Stimulated activated CD4-positive, alpha-beta T cell treated with anti-CD3 and anti-CD28 coated beads, Interleukin-1b, Interleukin-23, amount 100 ng/mL, for 4 hours (primary cell): ENCODE measurements at places on chromosomes 2 and 18.

- no peak for DNase-seq
These were observed 82.3 kb downstream of the SS18 start for GRCh38 chr18:26008096-26008495.

GRCh38 chr2:206766057-206766930 lies 888 bp downstream of the FASTKD2 start:
- no peak for DNase-seq

GRCh38 chr2:239612133-239612532 lies 211.3 kb upstream of the HDAC4 start:
- DNase-seq, result no peak

DNA sequence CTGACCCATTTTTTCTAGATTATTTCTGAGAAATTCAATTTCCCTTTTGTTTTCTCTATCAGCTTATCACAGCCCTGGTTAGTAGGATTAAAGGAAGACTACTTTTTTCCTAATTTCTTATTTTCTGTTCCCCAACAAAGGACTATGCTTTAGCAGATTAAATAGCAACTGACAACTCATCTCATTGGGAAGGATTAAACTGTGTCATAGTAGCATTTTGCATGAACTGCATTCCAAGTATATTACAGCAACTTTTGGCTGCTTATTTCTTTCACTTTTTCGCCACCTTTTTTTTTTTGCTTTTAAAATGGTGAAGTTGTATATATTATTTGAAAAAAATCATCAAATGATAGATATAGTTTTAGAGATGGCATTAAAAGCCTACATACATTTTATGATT lies 570.3 kb downstream of the FBXO15 start:
- DNase-seq, result no peak

- no peak for DNase-seq
These were observed 48.8 kb downstream of the TFCP2L1 start for GRCh38 chr2:121236101-121236640.

DNA sequence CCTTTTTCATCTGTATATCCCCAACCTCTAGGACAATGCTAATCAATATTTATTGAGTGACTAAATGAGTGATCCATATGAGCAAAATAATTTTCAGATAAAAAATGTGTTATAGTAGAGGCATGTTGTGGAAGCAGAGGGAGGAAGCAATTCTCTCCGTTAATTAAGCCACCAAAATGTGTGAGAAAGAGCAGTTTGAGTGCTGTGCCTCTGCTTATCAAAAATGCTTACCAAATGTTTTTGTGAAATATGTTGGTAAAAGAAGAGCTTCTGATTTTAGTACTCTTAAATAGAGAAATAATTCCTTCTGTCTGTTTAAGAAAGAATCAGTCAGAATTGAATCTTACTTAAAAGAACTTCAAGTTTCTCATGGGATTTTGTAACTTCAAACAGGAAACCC lies 90.3 kb downstream of the DTNA start:
- no peak for DNase-seq

GRCh38 chr2:216789081-216789480 lies 70.8 kb downstream of the TNP1 start:
- no peak for DNase-seq

GRCh38 chr2:172282944-172283343 lies 144.4 kb upstream of the ITGA6 start:
- DNase-seq, result no peak

- no peak for DNase-seq
These were observed 131.5 kb upstream of the L3MBTL4 start for GRCh38 chr18:6546229-6546628.

GRCh38 chr18:42654556-42654955 lies 460.9 kb downstream of the RIT2 start:
- DNase-seq, result no peak

DNA sequence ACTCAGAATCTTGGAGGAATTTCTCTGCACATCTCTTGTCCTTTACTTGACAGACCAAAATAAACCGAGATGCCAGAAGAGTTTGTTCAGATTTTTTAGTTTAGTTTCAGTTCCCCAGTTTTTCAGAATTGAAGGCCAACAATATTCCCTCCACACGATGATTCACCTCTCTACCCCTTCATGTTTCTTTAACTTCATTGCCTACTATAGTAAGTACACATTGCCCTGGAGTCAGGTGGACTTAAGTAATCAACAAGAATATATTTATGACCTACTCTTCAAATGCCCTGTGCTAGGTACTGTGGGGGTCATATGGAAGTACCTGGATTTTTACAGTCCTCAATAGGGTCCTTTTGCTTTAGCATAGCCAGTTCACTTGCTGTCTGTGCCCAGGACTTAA lies 79.6 kb upstream of the CTLA4 start:
- no peak for DNase-seq

- DNase-seq, result no peak
These were observed 1.4 kb downstream of the ITGA6 start for GRCh38 chr2:172428832-172429210.

DNA sequence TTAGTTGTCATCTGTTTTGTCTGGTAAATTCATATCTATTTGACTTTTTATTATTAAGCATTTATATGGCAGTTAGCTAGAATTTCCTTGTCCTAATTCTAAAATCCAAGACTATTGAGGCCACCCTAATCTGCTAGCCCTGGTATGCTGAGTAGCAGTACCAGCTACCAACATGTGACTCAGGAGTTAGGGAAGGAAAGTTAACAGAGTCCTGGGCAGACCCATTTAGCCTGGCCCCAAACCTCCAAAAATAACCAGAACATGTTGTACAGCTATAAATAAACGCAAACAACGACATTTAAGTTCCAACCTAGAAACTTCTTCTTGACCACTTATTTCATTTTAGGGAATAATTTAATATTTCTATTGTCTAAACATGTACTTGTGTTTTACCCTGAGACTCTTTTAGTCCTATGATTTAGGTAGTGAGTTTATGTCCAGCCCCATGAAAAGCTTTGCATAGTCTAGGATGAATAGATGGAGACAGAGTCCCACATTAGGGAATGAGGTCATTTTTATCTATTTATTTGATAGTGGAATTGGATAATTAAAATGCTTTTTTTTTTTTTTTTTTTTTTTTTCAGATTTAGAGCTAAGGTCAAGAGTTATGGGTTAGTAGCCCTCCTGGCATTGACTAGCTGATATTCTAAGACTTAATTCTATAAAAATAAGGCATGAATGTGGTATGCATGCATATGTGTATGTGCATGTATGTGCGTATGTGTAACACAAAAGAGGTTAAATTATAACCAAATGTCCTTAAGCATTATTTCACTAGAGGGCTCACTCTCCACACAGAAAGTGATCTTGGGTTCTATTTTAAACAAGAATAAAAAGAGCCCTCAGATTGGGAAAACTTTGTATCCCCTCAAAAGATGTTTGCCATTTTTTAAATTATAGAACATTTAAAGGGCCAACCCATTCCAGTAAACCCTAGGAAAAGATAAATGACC lies 160.1 kb upstream of the MAPRE2 start:
- DNase-seq, result no peak

DNA sequence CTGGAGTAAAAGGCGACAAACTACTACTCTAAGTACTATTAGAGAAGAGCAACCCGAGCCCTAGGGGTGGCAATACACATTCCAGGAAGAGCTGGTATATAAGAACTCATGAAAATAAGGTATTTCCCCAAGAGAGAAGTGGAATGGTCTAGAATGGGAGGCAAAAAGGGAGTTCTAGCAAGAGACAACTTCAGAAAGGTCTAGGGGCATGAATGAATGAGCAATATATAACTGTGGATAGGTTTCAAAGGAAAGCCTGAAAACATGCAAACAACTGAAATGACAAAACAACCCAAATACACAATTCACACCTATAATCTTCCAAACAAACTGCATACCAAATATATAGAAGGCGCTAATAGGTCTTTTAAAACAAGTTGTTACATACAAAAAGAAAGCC lies 22.2 kb downstream of the TRIP12 start:
- DNase-seq, result no peak

DNA sequence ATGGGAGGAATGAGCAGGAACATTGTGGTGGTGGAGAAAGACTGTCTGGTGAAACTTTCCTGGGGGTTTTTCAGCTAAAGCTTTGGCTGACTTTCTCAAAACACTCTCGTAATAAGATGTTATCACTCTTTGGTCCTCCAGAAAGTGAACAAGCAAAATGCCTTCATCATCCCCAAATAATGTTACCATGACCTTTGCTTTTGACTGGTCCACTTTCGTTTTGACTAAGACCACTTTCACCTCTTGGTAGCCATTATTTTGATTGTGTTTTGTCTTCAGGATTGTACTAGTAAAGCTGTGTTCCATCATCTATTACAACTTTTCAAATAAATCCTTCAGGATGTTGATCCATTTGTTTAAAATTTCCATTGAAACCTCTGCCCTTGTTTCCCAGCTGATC lies 103.2 kb downstream of the AKAIN1 start:
- no peak for DNase-seq

GRCh38 chr2:200732866-200733265 lies 78.8 kb upstream of the BZW1 start:
- no peak for DNase-seq

- DNase-seq, result no peak
These were observed 154.5 kb downstream of the AGPS start for GRCh38 chr2:177547122-177547521.

DNA sequence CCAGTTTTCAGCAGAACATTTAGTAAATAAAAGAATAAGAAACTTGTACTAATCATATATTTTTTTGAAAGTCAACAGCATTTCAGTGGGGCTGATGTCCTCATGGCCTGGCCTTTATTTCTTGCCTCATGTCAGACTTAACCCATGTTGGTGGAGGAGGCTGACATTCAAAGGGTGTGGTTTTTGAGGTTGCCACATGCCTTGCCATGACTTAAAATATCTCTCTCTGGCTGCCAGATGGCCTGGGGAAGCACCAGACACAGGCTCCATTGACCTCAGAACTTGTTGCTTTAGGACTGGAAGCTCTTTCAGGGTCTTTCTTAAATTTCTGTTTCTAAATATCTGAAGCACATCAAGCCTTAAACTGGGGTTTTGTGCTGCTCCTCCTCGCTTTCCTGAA lies 32.5 kb upstream of the CD28 start:
- no peak for DNase-seq

- no peak for DNase-seq
These were observed 63.0 kb upstream of the PGAP1 start for GRCh38 chr2:196989496-196989895.

DNA sequence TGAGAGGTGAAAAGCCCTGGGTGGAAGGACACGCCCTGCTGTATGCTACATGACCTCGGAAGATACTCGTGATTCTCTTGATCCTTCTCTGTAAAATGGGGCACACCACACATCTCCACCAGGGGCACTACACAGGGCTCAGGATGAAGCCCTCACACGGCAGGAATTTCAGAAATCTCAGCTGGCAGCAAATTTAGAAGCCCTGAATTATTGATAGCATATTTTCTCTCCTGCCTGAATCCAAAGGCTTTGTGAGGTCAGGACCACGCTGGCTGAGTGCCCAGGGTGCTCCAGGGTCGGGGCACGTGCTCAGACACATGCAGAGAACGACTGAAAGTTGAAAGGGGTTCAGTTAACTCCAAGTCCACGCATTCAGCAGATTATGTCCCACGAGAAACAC lies 42.1 kb upstream of the GALR1 start:
- DNase-seq, result no peak

GRCh38 chr2:205401511-205401910 lies 280.8 kb upstream of the NRP2 start:
- DNase-seq, result no peak

DNA sequence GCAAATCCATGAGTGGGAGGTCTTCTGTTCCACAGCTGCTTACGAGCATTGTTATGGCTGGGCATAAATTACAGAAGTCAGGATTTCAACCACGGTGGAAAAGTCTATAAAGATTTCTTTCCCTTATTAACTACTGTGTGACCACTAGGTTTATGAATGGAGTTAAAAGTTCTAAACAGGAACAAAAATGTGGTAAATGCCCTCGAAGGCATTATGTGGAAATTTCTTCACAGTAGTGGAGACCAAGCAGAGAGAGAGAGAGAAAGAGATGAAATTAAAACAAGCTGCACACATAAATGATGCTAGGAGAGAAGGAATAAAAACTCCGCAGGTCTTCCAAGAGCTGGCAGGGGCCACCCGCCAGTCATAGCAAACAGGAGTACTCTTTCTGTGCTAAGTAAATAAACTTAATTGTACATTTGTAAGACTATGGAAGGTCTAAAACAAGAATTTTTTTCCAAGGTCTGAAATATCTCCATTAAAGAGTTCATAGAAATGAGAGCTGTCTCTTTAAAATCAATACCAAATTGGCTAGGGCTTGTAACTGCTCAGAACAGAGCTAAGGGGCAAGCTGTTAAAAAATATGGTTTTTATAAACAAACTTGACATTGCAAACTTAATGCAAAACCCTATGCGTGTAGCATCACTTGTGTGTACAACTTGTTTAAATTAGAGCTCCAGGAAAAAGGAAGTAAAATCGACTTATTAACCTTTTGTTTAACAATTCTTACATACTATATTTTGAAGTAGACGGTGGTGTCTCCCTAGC lies 438.2 kb downstream of the MEIS1 start:
- no peak for DNase-seq

- DNase-seq, result no peak
These were observed 63.1 kb downstream of the CDCA7 start for GRCh38 chr2:173417802-173418201.

GRCh38 chr2:46924608-46925007 lies 9.0 kb upstream of the MCFD2 start:
- no peak for DNase-seq

- no peak for DNase-seq
These were observed 35.1 kb downstream of the PMS1 start for GRCh38 chr2:189819297-189819704.

DNA sequence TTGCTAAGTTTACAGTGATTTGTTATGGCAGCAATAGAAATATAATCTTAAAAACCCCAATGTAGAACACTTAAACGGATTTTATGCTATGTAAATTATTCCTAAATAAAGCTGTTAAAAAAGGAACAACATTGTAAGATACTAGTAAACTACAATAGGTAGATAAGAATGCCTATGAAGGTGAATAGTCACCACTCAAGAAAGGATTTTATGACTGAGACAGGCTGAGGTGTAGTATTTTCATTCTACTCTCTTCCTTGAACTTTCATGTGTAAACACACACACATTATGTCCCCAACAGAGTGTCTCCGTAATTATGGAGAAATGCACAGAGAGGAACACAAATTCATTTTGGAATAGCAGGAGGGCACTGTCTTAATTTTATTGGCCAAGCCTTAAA lies 183.9 kb upstream of the ST6GAL2 start:
- DNase-seq, result no peak

GRCh38 chr2:230871361-230872150 lies 6.8 kb downstream of the ITM2C start:
- DNase-seq, result no peak

GRCh38 chr2:164847981-164848741 lies 6.5 kb upstream of the COBLL1 start:
- no peak for DNase-seq

- DNase-seq, result no peak
These were observed 5.5 kb downstream of the TMEM37 start for GRCh38 chr2:119436993-119437772.

DNA sequence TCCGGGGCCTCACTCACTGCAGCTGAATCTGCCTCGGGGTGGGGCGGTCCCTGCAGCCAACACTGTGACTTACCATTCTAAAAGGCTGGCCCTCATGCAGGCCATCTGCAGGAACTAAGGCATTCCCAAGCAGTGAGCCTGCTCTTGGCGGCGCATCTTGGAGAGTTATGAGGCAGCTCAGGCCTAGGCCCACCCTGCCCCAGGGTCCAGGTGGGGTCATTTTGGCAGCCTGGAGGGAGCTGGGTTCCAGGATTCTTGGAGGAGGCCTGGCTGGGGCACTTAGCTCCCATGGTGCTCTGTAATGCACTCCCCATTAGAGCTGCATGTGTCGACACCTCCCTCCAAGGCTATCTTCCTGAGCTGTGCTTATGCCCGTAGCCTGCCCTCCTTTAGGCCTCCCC lies 14.8 kb upstream of the BIN1 start:
- no peak for DNase-seq

- DNase-seq, result no peak
These were observed 239.3 kb upstream of the MYT1L start for GRCh38 chr2:2570360-2570759.
